MCF 10A (cell line): ENCODE measurements at places on chromosomes 6 and 20. TPM values are rescaled to one million over a fixed set of nuclear protein-coding genes. Genes with fewer than 3 reads are reported as not detected.
A peak's percentile ranks its signal among the peaks of the same experiment; 100 is the strongest.

Gene TSBP1
- total RNA-seq = not detected in 2 replicates

DNA sequence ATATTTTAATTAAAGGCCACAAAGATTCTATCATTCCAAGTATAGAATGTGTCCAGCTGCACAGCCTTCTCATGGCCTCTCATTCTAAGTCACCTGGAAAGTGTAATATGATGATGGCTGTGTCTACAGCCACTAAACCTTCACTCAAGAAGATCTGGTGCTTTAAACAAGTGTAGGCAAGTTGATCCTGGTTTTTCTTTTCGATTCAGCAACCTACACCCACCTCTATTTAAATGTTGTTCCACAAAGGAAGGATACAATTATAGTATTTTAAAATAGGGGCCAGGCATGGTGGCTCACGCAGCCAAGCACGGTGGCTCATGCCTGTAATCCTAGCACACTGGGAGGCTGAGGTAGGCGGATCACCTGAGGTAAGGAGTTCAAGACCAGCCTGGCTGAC lies 25.5 kb upstream of the DST start:
- H3K4me1 ChIP-seq = peaks cover 36% of the 10 kb centered on the region
- no peak overlapping the region for H3K4me3 ChIP-seq
- no peak for DNase-seq
- H3K27ac ChIP-seq = peak overlapping the region; percentile 67
- no peaks in the 10 kb centered on the region for H3K27me3 ChIP-seq

- no peak for DNase-seq
- no peaks in the 10 kb centered on the region for H3K36me3 ChIP-seq
- H3K27ac ChIP-seq = no peak overlapping the region
- no peaks in the 10 kb centered on the region for H3K4me1 ChIP-seq
These were observed 138.8 kb upstream of the JARID2 start for GRCh38 chr6:15106958-15107643.

GRCh38 chr6:37289931-37290330 lies 32.0 kb upstream of the TMEM217 start:
- DNase-seq = no peak
- H3K27ac ChIP-seq = no peak overlapping the region
- H3K4me3 ChIP-seq = no peak overlapping the region

DNA sequence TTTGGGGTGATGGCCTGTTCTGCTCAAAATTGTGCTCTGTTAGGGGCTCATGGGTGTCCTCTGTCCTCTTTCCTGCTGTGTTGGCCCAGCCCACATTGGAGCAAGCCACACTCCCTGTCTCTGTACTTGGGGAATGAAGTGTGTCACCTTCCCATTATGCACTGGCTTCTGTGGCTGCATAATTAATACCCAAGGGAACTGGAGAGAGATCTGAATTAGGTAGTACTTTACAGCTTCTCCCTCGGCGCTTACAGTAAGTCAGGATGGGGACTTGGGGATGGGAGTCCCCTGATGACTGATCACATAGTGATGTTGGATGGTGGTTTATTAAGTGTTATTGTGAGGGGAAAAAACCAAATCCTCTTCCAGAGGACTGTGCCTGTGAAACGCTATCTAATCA lies 116.6 kb downstream of the FOXO3 start:
- H3K4me1 ChIP-seq = peaks cover 54% of the 10 kb centered on the region
- DNase-seq = no peak
- H3K27me3 ChIP-seq = no peaks in the 10 kb centered on the region
- H3K36me3 ChIP-seq = peaks cover 89% of the 10 kb centered on the region
- H3K4me3 ChIP-seq = no peak overlapping the region
- peak overlapping the region; percentile 27 for H3K27ac ChIP-seq

GRCh38 chr6:26578741-26579140 lies 18.0 kb upstream of the ABT1 start:
- peaks cover 19% of the 10 kb centered on the region for H3K27me3 ChIP-seq
- peaks cover 6% of the 10 kb centered on the region for H3K4me1 ChIP-seq
- H3K4me3 ChIP-seq = no peak overlapping the region
- H3K36me3 ChIP-seq = peaks cover 7% of the 10 kb centered on the region

DNA sequence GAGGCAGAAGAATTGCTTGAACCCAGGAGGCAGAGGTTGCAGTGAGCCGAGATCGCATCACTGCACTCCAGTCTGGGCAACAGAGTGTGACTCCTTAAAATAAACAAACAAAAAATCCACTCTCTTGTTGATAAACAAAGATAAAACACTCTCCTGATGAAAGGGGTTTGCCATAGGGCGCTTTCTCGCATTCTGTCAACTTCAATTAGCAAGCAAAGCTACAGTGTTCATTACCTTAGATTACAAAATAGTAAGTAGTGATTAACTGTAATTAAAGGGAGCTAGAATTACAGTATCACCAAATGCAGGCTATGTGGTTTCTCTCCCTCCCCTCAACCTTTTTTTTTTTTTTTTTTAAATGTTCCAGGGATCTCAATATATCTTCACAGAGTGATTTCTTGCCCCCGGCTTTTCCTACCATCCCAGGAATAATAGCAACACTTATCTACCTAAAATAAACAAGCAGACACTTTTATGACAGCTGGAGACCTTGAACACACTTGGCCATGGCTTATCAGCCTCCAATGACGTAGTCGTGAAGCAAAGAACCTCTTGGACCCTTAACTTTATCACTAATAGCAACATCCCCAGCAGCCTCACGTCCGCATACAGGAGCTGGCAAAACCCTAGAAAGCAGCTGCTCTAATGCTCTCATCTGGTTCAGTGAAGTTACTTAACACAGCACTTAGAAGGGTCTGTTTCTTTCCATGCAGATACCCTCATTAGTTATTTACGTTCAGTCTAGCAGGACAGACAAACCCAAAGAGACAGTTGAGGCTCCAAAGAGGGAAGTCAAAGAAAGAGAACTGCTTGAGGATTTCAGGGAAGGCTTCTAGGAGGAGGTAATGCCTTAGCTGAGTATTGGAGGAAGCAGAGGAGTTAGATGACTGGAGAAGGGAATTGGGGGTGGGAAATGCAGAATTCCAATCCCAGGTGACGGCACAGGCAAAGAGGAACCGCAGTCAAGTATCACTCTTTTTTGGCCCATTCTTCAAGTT lies 37.9 kb upstream of the NEDD9 start:
- H3K36me3 ChIP-seq = no peaks in the 10 kb centered on the region
- H3K4me3 ChIP-seq = no peak overlapping the region
- no peak overlapping the region for H3K27ac ChIP-seq
- H3K4me1 ChIP-seq = no peaks in the 10 kb centered on the region

- H3K4me1 ChIP-seq = peaks cover 5% of the 10 kb centered on the region
- no peak overlapping the region for H3K27ac ChIP-seq
- no peaks in the 10 kb centered on the region for H3K27me3 ChIP-seq
- no peak overlapping the region for H3K4me3 ChIP-seq
- no peaks in the 10 kb centered on the region for H3K36me3 ChIP-seq
- DNase-seq = no peak
These were observed 576.9 kb downstream of the RFPL4B start for GRCh38 chr6:112923940-112924587.

GRCh38 chr20:31943052-31943471 lies 8.8 kb downstream of the PDRG1 start:
- H3K4me1 ChIP-seq = no peaks in the 10 kb centered on the region
- no peak overlapping the region for H3K4me3 ChIP-seq
- H3K36me3 ChIP-seq = peaks cover 25% of the 10 kb centered on the region
- DNase-seq = no peak
- H3K27me3 ChIP-seq = no peaks in the 10 kb centered on the region

- peak overlapping the region; percentile 87 for H3K4me3 ChIP-seq
- H3K27ac ChIP-seq = peak overlapping the region; percentile 16
- DNase-seq = peak; percentile 21
- H3K4me1 ChIP-seq = peaks cover 15% of the 10 kb centered on the region
- H3K36me3 ChIP-seq = peaks cover 7% of the 10 kb centered on the region
- H3K27me3 ChIP-seq = no peaks in the 10 kb centered on the region
These were observed 926 bp downstream of the MYLIP start for GRCh38 chr6:16129623-16130401.

DNA sequence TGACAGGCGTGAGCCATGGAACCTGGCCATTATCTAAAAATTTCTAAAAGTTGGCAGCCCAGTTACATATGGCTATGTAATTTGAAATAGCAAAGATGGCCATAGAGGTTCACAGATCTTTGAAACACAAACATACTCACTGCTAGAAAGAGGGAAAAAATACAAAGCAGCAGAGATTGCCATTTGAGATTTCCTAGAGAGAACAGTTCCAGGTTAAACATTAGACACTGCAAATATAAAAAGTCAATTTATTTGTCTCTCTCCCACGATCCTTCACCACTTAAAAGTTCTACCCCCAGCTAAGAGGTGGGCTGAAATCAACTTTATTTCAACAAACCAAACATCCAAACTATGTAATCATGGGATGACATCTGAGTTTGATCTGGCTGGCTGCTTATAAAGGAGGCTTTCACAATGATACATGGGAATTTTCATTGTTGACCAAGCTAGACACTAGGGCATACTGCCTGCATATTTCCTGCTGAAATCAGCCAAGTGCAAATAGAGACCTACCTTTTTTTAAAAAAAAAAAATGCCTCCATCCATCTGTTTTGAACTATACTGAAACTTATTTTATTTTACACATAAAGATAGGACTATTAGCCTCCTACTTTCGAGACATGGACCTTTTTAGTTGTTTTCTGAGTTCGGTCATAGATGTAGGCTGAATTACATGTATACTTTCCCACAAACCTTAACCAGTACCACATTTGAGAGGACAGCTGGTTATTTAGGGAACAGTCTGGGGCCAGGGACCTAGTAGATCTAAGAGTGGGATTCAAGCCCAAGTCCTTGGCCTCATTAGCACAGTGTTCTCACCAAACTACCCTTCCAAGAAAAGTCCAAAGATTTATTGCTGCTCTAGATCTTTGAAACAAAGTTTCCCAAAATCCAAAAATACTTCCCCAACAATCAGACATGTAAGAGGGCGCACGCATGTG lies 16.6 kb downstream of the DCDC2 start:
- no peaks in the 10 kb centered on the region for H3K36me3 ChIP-seq
- no peak overlapping the region for H3K27ac ChIP-seq
- no peaks in the 10 kb centered on the region for H3K27me3 ChIP-seq
- no peak overlapping the region for H3K4me3 ChIP-seq
- no peaks in the 10 kb centered on the region for H3K4me1 ChIP-seq
- DNase-seq = no peak
